ENCODE measurements at places on chromosomes 4 and X. TPM values are rescaled to one million over a fixed set of nuclear protein-coding genes. Genes with fewer than 3 reads are reported as not detected.

Gene PABPC1L2B
- not detected for polyA plus RNA-seq

Gene AMBN
- 0.05 TPM for polyA plus RNA-seq

Gene MFAP3L
- 1.3 TPM for polyA plus RNA-seq

Gene TKTL2
- polyA plus RNA-seq: 0.09 TPM

- no peak for DNase-seq
These were observed 334.2 kb downstream of the FSTL5 start for GRCh38 chr4:161829591-161829990.

DNA sequence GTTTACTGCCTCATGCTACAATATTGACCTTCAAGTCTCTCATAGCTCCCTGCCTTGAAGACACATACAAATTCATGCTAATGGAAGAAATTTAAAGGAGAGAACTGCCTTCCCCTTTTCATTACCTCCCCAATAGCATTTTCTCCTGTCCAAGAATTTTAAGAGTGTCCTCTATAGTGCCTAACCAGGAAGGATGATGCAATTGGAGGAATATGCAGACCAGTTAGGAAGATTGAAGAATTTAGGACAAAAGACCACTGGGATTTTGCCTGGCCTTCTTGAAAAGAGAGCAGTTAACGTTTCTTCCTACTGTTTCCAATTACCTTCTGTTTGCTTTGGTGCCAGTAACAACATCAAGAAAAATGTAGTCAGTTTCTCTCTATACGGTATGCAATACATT is 443.9 kb downstream of the INPP4B start:
- DNase-seq: no peak

- DNase-seq: no peak
These were observed 2.3 kb downstream of the MAGEB16 start for GRCh38 chrX:35800474-35800873.

GRCh38 chrX:111083081-111083480 is 12.9 kb upstream of the PAK3 start:
- no peak for DNase-seq

DNA sequence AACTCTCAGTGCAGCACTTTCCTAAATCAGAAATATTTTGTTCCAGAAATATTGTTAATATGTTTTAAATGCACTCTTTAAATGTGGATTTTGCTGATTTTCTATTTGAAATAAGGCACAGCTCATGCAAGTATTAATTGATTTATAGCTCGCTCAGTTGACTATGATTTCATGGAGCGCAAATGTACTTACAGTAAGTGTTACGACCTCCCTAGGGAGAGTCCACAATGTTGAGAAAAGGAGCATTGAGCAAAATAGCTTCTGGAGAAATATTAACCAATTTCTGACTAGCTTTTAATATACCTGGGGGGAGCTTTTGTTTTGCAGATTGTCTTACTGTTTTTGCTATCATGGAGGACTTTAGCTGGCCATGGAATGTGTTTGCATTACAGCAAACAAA is 1687.5 kb downstream of the STIM2 start:
- no peak for DNase-seq

DNA sequence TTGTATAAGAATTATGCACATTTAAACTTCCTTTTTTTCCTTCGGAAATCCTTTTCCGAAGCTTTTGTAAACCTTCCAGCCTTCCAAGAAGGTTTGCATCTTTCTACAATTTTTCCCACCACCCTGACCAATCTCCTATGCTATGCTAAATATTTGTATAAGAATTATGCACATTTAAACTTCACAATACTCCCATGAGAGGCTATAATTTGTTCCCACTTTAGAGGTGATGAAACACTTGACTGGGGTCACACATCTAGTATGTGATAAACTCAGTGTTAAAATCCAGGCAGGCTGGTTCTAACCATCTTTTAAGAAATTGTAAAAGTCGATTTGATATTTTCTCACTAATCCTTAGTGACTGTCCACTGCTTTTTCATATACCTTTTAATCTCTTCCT is 22.1 kb downstream of the NUDT6 start:
- no peak for DNase-seq

Data from pancreas (tissue), 10 donors.